Activated CD4-positive, alpha-beta T cell treated with anti-CD3 and anti-CD28 coated beads, Interleukin-2, amount 10 ng/mL, durations not matched to agents 24 days and 14 days (primary cell): ENCODE measurements at places on chromosomes 1 and 21. TPM values are rescaled to one million over a fixed set of nuclear protein-coding genes. Genes with fewer than 3 reads are reported as not detected.

ATP6V1G3 gene
- total RNA-seq = not detected in 2 replicates

GRCh38 chr1:213050745-213051126, 305 bp upstream of the RPS6KC1 start:
- no peak for DNase-seq

GRCh38 chr1:1806890-1807289, 28.6 kb upstream of the NADK start:
- no peak for DNase-seq

- no peak for DNase-seq
Measured at GRCh38 chr1:165411396-165411795, 33.5 kb downstream of the RXRG start.

TLCD4 gene
- total RNA-seq = not detected in 2 replicates
